ENCODE measurements at places on chromosomes 12 and 14.

DNA sequence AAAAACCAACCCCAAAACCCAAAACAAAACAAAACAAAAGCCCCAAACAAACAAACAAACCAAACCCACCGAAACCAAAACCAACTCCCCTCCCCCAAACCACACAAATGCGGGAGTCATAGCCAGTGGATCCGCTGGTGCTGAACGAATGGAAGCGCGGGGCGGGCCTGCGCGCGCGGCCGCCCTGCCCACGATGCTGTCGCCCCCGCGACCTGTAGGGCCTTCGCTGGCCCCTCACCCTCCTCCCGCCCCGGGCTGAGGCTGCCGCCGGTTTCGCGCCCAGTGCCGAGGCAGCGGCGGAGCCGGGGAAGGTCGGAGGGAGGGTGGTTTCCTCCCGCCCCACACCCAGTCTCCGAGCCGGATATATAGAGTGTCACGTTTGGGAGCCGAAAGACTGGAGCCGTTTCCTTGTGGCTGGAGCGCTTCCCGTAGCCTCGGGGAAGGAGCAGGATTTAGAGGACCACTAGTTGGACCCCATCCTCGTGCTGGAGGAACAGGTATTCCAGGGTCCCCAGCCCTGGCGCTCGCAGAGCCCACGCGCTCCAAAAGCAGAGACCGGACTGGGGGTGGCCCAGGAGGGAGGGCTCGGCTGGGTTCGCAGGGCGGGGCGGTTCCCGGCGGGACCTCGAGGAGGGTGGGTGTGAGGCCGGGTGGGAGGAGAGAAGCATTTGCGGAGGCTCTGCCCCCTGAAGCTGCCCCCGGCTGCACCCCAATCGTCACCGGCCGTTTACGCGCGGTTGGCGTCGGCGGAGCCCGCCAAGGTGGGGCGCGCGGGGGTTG is at the start of gene FAR2:
FAR2 (plus strand) TSS at position 368 of the 780 bp plus-strand sequence. CDS start 121,172 bp downstream, outside the sequence.
- peak; percentile 57 for DNase-seq

GRCh38 chr12:119682639-119683252 is 14.8 kb downstream of the PRKAB1 start:
- no peak for DNase-seq

DNA sequence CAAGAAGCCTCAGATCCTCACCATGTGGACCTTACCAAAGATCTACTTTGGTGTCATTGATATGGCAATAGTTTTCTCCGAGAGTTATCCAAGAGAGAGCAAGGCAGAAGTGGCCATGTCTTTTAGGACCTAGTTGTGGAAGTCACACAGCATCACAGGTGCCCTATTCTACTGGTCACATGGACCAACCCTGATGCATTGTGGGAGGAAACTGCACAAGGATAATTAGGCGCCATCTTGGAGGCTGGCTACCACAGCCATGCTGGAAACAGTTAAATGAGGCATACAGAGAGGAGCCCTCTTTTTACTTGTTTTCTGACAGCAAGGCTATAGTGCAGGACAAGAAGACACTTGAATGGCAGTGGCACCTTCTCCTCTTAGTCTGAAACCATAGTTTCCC is 49.8 kb downstream of the GNS start:
- no peak for DNase-seq

GRCh38 chr12:41537522-41537921 is 349.4 kb downstream of the PDZRN4 start:
- DNase-seq: no peak

DNA sequence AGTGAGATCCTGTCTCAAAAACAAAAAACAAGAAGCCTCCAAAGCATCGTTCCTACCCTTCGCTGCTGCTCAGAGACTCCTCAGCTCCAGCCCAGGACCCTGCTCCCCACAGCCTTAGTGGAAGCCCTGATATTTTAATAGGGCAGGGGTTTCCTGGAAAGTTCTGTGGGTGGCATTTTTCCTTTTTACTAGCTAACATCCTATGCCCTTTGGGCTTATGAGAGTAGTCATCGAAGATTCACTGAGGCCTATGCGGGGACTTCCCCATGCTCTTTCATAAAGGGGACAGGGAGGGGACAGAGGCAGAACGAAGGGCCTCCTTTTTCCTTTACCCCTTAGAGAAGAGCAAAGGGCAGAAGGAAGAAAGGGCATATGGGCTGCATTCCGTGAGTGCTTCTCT is 8.3 kb downstream of the LAG3 start:
- DNase-seq: no peak

DNA sequence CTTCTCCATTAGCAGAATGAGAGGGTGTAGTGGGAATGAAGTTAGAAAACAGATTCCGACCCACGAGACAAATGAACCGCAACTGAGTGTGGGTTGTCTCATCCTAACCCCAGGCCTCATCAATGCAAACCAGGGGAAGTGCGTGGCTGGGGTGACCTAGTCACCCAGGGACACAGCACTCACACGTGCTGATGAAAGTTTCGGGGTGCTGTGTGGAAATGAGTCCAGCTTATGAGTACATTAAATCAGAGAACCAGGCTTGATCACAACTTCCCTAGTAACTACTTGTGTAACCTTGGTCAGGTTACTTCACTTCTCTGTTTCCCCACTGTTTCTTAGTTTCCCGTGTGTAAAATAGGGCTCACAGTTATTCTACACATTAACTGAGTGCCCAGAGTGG is 95.4 kb upstream of the CDKN3 start:
- no peak for DNase-seq
